ENCODE measurements at places on chromosomes 12 and 14.

- DNase-seq, result no peak
Observed at GRCh38 chr14:52801014-52801712, 9.8 kb upstream of the GNPNAT1 start.

GRCh38 chr12:120965534-120966091, 12.7 kb upstream of the HNF1A start:
- no peak for DNase-seq

DNA sequence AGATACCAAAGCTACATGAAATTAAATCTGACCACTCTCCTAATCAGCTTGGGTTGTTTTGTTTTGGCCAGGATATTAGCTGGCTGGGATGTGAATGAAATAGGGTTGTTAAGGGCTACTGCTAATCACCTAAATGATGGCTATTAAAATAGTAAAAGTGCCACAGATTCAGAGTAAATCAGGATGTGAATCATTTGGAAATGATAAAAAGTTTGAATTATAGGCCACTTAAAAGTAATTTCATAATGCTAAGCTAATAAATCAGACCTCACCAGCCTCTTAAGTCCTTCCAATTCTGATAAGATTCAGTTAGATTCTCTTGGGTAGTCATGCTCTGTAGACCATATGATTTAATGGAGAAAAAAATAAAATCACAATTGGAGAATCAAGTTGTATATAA, 12.0 kb downstream of the HELB start:
- no peak for DNase-seq

DNA sequence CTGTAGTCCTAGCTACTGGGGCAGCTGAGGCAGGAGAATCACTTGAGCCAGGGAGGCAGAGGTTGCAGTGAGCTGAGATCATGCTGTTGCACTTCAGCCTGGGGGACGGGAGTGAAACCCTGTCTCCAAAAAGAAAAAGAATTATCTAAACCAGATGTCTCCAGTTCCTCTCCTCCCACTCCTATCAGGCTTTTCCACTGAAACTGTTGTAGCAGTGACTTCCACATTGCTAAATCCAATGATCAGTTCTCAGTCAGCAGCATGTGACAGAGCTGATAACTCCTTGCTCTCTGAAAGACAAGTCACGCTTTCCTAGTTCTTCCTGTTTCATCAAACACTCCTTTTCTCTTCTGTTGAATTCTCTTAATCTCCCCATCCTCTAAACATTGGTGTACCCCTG, 8.6 kb downstream of the SLC38A6 start:
- DNase-seq, result no peak

DNA sequence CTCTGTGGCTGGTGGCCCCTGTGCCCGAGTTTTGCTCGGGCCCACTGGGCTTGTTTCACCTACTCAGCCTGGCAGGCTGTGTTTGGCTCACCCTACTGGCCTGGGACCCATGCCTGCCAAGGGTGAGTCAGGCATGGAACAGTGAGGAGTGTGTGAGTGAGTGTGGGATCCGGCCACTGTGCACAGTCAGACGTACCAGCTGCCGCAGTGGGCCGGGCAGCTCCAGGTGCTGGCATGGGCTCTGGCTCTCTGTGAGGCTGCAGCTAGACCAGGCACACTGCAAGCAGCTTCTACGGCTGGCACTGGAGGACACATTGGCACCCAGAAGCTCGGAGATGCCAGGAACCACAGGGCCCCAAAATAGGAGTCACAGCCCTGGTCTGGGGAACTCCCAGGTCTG, 40.6 kb downstream of the HSD17B6 start:
- no peak for DNase-seq

DNA sequence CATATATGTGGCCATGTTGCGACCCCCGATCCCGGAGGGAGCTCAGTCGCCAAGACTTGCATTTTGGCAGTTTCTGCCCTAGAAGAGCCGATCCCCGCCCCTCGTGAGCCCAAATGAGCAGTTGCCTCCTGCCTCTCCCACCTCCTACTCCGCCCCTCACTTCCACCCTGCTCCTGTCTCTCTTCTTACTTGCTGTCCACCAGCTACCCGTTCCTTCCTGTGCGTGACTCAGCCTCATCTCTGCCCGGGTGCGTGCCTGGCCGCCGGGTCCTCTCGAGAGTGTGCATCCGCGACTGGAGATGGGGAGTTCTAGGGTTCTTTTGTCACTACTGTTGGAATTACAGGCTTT, 585 bp downstream of the GPATCH2L start:
- DNase-seq, result peak; percentile 96

DNA sequence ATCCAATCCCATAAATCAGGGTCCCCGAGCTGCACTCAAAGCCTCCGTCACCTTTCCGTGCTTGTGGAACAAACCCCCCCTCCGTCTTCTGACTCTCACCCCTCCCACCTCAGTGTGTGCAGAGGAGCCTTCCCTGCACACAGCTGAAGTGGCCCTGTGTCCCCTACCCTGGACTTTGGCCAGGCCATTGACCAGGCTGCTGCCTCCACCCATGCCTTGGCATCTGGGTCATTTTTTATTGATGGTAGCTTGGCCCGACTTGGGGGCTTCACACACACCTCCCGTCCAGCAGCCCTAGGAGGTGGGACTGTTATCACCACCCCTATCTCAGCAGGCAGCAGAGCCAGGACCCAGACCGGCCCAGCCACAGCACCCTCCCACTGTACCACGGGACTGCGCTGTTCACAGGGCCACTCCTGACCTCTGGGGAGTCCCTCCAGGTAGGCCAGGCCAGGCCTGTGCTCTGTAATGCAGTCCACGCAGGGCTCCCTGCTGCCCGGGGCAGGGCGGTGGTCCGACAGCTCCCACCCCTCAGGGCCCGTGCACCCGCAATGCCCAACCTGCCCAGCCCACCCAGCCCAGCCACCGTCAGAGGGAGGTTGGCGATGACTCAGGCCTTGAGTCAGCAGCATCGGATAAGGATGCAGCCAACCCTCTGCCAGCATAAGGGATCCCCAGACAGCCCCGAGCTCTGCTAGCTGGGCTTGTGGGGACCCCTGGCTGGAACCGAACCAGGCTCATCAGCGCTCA, 9.2 kb upstream of the INF2 start:
- peak; percentile 35 for DNase-seq
